ENCODE measurements at places on chromosomes 3 and 15.

DNA sequence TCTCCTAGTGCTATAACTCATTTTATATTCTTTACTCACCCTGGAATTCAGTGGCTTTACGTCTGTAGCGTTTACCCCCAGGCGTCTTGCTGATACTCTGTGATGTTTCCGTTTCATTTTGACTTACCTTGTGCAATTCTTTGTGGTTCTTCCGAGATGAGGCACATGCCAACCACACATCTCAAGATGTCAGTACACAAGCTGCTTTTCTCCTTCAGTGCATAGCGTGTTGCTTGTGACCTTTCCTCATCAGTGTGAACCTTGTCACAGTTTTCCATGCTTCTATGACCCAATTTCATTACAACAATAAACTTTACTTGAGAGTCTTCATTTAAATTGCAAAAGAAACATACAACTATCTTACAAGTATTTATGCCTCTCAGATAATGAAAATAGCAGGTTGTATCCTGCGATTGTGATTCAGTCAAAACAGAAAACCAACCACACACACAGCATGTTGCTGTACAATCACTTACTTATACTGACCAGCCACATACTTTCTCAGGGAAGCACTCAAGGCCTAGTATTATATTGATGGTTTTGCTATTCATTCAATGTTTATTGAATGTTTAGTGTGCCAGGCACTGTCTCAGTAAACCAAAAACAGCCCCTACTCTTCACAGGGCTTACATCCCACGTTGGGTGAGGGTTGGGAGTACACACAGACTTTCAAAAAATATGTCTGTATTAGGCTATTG lies 4.6 kb upstream of the TBL1XR1 start:
- DNase-seq: no peak

DNA sequence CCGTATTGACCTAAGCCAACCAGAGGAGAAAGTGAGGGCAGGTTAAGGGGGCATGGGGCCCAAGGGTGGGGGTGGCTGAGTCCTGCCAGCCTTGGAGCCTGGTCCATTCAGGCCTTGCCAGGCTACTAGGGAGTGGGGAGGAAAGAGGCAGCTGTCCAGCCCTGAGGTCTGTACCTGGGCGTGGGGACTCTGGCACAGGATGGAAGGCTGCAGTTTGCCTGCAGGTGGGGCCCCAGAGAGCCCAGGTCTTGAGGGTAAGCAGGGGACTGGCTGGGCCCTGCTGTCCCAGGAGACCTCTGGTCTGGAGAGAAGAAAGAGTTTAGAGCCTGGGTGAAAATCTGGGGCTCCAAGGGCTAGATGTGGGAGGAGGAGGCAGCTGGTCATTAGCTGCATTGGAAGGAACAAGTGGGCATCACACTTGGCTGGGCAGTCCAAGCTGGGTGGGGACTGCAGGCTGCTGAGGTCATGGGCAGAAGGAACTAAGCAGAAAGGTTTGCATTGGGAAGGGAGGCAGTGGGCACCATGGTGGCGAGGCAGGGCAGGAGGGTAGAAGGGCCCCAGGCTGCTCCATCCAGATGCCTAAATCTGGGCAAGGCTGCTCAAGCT lies 108.4 kb downstream of the OXNAD1 start:
- no peak for DNase-seq

- DNase-seq: no peak
Observed at GRCh38 chr3:157938154-157938779, 168.0 kb downstream of the SHOX2 start.

DNA sequence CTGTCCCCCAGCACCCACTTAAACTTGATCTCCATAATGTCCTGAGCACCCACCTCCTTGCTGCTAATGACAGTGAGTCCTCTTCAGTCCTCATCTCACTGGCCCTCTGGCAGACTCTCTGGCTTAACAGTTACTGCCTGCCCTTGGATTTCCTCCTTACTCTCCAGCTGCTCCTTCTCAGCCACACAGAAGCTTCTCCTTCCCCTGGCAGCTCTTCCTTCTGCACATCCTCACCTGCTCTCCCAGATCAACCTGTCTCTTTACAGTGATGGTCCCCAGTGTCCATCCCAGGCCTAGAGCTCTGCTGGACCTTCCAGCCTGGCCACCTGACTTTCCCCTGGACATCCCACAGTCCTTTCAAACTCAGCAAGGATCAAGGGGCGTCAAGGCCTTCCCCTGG lies 47.4 kb upstream of the SMAD3 start:
- no peak for DNase-seq

DNA sequence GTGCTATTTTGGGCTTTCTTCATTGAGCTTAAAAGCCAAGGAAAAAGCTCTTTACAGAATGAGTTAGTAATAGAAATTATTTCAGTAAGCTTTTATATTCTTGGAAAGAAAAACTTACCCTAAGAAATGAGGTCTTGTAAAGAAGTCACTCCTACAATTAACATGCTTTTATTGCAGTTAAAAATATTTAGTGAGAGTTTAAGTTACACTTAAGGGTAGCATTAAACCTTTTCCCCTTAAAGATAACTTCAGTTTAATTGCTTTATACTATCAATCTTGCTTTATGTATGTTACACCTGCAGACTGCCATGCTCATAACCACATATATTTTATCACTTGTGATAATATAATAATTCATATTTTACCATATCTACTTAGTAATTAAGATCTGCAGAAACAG lies 426.2 kb downstream of the PLCL2 start:
- no peak for DNase-seq

DNA sequence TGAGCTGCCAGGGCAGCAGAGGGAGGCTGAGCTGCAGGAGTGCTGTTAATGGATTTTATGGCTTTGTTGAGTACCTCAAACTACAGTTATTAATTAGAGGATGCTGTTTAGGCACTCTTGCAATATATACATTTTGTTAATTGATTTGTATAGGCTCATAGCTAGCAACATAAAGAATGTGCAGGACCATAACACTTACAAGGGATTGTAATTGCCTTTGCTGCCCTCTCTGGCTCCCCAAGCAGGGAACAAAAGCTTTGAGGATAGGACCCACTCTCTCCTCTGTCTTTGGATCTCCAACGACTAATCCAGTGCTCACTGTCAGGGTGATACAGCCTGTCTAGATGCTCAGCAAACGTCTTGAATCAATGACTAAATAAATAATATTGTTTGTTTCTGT lies 1.2 kb upstream of the CLSTN2 start:
- DNase-seq: no peak

GRCh38 chr3:174409086-174409743 lies 449.9 kb upstream of the NAALADL2 start:
- DNase-seq: no peak

DNA sequence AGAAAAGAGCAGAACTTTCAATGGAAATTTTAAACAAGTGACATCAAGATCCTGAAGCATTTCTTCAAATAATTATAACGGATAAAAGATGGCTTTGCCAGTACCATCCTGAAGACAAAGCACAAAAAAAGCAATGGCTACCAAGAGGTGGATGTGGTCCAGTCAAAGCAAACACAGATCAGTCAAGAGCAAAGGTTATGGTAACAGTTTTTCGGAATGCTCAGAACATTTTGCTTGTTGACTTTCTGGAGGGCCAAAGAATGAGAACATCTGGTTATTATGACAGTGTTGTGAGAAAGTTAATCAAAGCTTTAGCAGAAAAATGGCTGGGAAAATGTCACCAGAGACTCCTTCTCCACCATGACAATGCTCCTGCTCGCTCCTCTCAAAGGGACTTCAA lies 31.5 kb downstream of the FEM1B start:
- no peak for DNase-seq

- DNase-seq: no peak
Observed at GRCh38 chr3:77825001-77825827, 785.3 kb downstream of the ROBO2 start.

DNA sequence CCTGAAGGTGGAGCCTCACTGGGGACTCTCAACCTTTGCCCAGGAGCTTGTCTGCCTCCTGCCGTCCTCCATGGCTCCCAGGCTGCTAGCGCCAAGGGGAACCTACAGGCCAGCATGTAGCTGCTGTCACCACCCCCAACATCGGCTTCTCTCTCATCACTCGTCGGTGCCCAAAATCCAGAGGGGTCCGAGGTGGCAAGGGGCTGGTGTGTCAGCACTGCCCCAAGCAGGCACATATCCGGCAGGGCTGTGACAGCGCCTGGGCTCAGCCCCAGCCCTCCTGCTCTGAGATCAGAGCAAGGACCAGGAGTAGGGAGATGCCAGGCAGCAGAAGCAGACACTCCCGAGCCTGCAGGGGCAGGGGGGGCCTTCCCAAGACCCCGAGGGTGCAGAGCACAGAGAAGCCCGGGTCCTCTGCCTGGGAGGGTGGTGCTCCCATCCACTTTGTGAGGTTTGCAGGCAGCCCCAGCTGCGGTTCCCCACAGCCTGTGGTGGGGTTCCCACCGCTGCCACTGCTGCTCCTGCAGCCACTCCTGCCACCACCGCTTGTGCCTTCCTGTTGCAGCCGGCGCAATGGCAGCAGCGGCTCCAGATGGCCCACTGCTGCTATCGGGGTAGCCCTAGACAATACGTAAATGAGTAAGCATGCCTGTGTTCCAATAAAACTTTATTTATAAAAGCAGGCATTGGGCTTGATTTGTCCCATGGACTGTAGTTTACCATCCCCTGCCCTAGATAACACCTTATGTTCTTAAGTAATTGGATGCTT lies 451.0 kb downstream of the EPHA6 start:
- DNase-seq: no peak

DNA sequence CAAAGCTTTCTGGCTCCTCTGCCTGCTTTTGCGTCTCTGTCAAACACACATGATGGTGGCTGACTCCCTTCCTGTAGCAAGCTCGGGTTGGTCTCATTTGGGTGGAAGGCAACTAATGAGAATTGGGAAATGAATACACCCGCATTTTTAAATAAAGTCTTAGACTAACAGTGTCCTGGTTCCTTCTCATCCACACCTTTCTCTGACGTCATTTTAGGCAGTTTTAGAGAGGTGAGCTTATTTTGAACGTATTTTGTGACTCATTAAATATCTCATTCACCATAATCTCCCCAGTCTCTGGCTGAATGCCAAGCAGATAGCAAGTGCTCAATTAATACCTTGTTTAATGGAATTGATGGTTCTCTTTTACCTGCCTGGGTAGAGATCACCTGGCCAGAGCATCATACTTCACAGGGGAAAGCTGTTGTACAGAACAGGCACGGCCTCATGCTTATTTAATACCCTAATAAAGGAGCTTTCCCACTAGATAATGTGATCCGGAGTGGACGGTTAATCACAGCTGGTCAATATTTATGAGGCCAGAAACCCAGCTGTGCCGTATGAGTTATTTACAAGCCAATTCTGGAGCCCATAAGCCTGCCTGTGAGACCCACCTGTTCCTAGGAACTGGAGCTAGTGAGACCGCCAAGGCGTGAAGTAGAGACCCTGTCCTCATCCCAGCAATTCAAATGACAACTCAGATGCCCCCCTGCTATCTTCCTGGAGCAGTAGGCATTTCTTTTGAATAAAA lies 149.7 kb upstream of the PROK2 start:
- no peak for DNase-seq

GRCh38 chr3:170420307-170420821 lies 1.7 kb downstream of the CLDN11 start:
- DNase-seq: no peak

- DNase-seq: no peak
Observed at GRCh38 chr15:38695249-38696108, 130.9 kb upstream of the RASGRP1 start.

Measured in NCI-H2171 (cell line).